Spleen (tissue), 13 donors: ENCODE measurements at places on chromosomes 5 and 9. TPM values are rescaled to one million over a fixed set of nuclear protein-coding genes. Genes with fewer than 3 reads are reported as not detected.

DNA sequence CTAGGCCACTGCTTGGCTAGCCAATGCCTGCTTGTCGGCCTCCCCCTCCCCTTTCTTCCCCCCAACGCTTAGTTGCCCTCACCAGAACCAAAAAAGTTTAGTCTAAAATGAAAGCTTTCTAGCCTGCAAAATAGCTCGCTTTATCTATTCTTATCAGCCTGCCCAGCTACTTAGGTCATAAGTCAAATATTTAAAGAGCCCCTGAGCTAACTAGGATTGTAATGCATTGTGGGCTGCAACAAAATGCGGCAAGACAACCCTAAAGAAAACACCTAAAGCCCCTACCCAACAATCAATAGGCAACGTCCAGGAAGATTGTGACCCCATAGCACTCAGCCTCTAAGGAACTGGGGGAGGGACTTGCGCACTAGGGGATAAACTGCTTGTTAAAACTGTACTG, 38.6 kb upstream of the PCSK5 start:
- DNase-seq: no peak

- DNase-seq: no peak
Observed at GRCh38 chr9:109205526-109205925, 38.5 kb upstream of the FRRS1L start.

DNA sequence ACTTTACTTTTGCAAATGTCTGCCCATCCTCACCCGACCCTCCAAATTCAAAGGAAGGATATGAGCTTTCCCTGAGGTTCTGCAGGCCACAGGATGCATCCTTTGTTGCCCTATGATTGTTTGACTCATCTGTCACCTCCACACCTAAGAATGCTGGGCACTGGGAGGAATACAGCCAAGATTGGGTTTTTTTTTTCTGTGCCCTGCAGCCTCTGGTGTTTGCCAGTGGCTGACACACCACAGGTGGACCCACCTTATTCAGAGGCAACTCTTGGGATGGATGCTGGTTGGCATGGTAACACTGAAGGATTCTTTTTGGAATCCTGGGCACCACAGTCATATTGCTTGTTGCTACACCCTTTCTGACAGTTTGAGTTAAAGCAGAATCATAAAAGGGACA, 29.7 kb downstream of the C9orf152 start:
- DNase-seq: no peak

DNA sequence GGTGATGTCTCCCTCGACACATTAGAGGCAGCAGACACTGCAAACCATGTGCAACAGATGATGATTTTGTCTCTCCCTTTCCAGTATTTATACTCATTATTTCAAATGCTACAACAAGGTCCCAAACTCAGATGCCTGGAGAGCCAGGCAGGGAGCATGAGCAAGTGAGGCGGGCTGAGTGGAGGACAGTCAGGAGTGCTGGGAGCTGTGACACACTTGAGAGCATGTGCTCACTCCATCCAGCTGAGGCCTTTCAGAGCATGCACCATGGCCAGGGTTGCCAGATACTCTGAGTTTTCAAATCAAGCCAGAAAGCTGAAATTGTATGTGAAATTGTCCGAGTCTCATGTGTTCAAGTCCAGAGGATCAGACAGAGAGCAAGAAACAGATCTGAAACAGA, 55.8 kb upstream of the SLC2A8 start:
- no peak for DNase-seq

GRCh38 chr9:26012797-26013196, 334.6 kb upstream of the TUSC1 start:
- DNase-seq: no peak

DNA sequence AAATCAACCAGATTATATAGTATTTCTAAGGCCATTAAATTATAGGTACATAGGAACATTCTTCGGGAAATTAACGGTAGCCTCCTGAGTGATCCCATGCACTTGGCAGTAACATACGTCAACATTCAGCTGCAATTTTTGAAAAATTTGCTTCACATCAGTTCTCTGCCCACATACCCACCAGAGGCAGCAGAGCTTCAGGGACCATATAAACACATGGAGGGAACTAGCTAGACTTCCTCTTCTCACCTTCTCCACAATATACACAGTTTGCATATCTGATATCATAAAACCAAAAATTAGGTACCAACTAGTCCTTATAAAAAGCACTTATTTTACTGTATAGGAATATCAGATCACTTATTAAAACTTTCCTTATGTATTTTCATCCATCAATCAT, 4.8 kb downstream of the PSIP1 start:
- no peak for DNase-seq

DNA sequence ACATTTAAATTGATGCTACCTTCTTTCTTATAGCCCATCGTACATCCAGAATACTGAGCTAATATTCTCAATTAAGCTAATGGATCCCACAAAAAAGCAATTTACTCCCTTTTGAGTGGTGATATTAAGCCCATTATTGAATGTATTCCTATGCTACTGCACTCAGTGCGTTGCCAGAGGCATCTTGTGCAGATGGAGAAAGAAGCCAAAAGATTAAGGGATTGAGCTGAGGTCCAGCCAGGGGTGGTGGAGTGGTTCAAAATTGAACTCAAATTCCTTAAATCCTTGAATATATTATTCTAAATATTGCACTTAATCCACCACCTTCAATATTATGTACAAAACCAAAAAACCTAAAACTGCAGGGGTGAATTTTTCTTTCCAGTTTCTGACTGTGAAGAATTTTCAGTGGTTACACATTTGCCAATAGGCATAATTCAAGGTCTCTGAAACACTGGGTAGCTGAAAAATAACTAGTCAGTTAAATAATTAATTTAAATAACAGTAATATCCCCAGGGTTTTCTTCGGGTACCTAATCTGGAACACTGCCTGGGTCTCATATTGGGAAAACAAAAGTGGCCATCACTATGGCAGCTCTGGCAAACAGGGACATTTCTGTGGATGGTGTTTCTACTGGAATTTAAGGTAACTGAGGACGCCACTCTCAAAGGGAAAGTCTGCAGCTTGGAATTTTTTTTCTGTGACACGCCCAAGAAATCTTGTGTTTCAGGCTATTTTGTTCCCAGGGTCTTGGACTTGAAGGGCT, 6.2 kb upstream of the LIFR start:
- no peak for DNase-seq

Gene CRB2
- total RNA-seq: 2.9 TPM

Gene AMBP
- not detected for total RNA-seq

Gene FOXD4L5
- total RNA-seq: 0.26 TPM

Gene STC2
- total RNA-seq: 35.7 TPM
